ENCODE measurements at places on chromosomes 2 and 18. TPM values are rescaled to one million over a fixed set of nuclear protein-coding genes. Genes with fewer than 3 reads are reported as not detected.

SLC25A12 gene
- 21.3 TPM for total RNA-seq

SFT2D3 gene
- total RNA-seq, result 7.3 TPM

DNA sequence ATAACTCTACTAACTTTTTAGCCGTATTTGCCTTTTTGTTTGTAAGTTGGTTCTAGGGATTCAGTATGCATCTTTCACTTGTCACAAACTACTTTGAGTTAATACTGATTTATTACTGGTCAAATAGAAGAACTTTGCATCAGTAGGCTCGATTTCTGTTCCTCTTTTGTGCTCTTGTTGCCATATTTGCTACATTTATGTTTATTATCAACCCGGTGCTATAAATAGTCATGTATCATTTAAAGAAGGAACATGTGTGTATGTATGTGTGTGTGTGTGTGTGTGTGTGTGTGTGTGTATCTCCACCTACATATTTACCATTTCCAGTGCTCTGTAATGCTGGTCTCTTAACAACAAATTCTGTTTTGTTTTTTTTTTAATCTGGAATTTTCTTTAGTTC is 79.6 kb upstream of the B3GNT7 start:
- no peak for DNase-seq

DNA sequence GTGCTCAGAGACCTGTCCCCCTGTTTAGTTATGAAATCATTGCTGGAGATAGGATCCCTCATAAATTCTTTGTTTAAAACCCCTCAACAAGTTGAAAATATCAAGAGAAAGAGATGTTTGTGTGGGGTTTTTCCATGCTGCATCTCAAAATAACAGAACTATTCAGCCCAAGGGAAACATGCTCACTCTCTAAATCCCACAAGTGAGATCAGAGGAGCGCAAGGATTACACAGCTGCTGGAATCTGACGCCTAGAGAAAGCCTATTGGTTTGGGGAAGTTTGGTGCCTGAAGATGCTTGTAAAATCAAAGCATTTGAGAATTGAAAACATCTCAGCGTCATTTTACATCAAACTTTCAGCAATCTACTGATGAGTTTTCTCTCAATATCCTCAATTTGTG is 7.9 kb downstream of the FSHR start:
- no peak for DNase-seq

C1QL2 gene
- total RNA-seq, result 0.05 TPM

GRCh38 chr2:108924580-108925251 is 64.3 kb downstream of the EDAR start:
- no peak for DNase-seq

GRCh38 chr18:8793445-8794155 is 88.2 kb downstream of the MTCL1 start:
- no peak for DNase-seq

DNA sequence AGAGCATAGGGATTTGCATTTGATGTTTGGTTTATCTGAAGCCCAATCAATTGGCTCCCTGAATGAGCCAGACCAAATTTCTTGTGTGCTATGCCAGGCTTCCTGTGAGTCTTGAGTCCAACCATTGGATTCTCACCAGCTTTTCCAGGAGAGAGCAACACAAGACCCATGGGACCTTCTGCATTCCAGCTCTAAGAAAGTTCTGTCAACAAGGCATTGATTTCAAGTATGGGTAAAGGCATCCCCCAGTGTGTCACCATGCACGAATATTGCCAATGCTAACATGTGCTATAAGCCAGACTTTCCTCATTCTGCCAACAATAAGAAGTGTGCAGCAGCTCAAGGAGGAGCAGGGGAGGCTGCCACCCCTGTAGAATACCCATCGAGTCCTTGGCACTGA is 266.6 kb downstream of the ETAA1 start:
- DNase-seq, result no peak

DNA sequence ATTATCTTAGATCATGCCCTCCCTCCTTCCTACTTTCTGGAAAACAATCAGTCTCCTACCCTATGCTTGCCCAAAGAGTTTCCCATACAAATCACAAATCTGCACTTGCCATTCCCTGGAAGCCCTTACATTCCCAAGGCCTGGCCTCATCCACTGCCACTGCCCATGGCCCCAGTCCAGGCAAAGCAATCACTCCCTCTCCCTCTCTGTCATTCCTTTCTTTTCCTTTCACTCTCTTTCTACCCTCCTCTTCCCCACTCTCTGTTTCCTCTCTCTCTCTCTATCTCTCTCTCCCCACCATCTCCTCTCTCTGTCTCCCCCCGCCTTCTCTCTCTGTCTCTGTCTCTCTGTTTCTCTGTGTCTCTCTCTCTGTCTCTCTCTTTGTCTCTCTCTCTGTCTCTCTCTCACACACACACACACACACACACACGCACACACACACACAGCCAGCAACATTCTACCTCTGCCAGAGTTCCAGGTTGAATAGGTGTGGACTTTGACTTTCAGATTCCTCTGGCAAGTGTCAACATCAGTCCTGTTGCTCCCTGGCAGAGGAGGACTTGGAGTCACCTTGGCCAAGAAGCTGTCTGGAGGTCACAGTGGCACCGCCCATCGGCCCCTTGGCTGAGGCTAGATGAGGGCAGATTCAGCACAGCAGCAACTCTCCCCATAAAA is 43.7 kb upstream of the NAT8 start:
- no peak for DNase-seq

DNA sequence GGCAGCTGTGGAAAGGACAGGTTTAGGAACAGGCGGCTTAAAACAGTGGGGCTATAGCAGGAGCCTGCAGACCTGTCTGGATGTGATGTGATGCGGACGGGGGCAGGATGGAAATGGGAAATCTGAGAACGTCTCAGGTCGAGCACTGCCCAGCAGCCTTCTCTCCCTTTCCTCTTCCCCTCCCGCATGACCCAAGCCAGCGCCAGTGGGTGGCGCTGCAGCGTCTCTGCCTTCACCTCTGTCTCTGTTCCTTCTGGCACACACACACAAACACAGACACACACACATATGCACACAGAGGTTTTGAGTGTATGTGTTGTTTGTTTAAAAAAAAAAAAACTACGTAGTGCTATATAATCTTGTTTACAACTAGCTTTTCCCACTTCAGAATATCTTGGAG is 82.0 kb upstream of the SLC66A3 start:
- peak; percentile 22 for DNase-seq

DNA sequence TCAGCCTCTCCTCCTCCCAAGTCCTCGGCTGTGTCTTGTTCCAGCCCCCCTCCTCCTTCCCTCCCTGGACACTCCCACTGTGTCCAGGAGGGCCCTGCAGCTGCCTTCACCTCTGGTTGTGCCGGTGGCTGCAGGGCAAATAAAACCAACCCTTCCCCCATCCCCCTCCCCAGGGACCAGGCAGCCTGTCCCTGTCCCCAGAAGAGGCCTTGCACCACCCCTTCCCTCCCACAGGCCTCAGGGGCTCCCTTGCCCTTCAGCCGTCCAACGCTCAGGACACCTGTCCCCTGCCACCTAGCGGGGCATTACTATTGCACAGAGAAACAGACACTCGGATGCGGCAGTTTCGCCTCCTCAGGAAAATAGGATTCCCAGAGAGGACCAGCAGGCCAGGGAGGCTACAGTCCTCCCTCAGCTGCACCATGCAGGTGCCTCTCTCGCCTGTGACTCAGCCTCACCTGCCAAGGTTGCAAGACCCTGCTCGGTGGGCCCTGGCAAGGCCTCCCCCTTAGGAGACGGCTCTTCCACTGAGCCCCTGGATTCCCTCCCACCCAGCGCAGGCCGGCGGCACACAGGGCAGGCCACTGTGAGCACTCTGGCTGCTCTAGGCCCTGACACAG is 5.5 kb upstream of the GPC1 start:
- no peak for DNase-seq

GRCh38 chr18:80233201-80233835 is 14.0 kb downstream of the PARD6G start:
- no peak for DNase-seq

Data from thymus (tissue), 14 donors.